ENCODE measurements at places on chromosomes 6 and 20. TPM values are rescaled to one million over a fixed set of nuclear protein-coding genes. Genes with fewer than 3 reads are reported as not detected.

Gene DEFB124
- total RNA-seq: not detected

Gene ANKRD66
- total RNA-seq: not detected

Gene BHLHE23
- total RNA-seq: not detected

Gene NOTCH4
- total RNA-seq: 0.79 TPM

Gene WFDC5
- 1.4 TPM for total RNA-seq

Gene TAB2
- total RNA-seq: 118 TPM

Gene TBX18
- total RNA-seq: not detected

Gene PCMT1
- total RNA-seq: 83.5 TPM

Gene ENPP1
- total RNA-seq: 0.53 TPM

Gene SLC16A10
- total RNA-seq: 4.9 TPM

Gene NR2E1
- not detected for total RNA-seq

Gene ZSCAN16
- total RNA-seq: 7.9 TPM

Gene PRDM1
- total RNA-seq: 25.2 TPM

Gene FAM83C
- not detected for total RNA-seq

Gene CFAP61
- total RNA-seq: not detected

Gene NTSR1
- not detected for total RNA-seq

Gene CLVS2
- not detected for total RNA-seq

Gene ETV7
- 7.4 TPM for total RNA-seq

Gene PTK7
- 2.8 TPM for total RNA-seq

Gene PTCHD4
- total RNA-seq: not detected

Gene SLC35D3
- total RNA-seq: not detected

Gene CNR1
- 0.19 TPM for total RNA-seq

Gene IFT52
- total RNA-seq: 22.2 TPM

Gene C20orf141
- not detected for total RNA-seq

Gene EEF1A2
- 0.94 TPM for total RNA-seq

Gene LEMD2
- 93.8 TPM for total RNA-seq

Gene OR2B6
- total RNA-seq: 0.35 TPM

Gene PNLDC1
- total RNA-seq: 0.37 TPM

Gene CALHM6
- 6.0 TPM for total RNA-seq

Gene TRAPPC3L
- total RNA-seq: not detected

Gene FAM217A
- not detected for total RNA-seq

Gene ZNF165
- 6.1 TPM for total RNA-seq

Gene TUBB2B
- total RNA-seq: 0.35 TPM

Gene C6orf163
- 2.0 TPM for total RNA-seq

Gene DPM1
- 56.6 TPM for total RNA-seq

Gene ID4
- total RNA-seq: not detected

Gene PDE10A
- total RNA-seq: not detected

Gene TBCC
- total RNA-seq: 24.3 TPM

Gene PTK6
- total RNA-seq: 1.2 TPM

Gene PACRG
- total RNA-seq: not detected

Gene PROCR
- 1.7 TPM for total RNA-seq

Gene ECT2L
- total RNA-seq: not detected

Gene SLC9A8
- 19.0 TPM for total RNA-seq

Gene ADA
- 26.7 TPM for total RNA-seq

Gene TCF21
- not detected for total RNA-seq

Gene ZSCAN23
- total RNA-seq: 4.3 TPM

Gene DZANK1
- 3.1 TPM for total RNA-seq

Gene ELOVL2
- 0.07 TPM for total RNA-seq

Gene COL11A2
- 2.5 TPM for total RNA-seq

Gene SCGN
- not detected for total RNA-seq

Gene ZC3H12D
- total RNA-seq: 106 TPM

Gene MLN
- total RNA-seq: not detected

Gene FAM110A
- 21.1 TPM for total RNA-seq

Gene TREML1
- total RNA-seq: not detected

Gene SRXN1
- total RNA-seq: 5.6 TPM

Gene PPP1R3G
- total RNA-seq: not detected

Gene COL9A1
- total RNA-seq: not detected

Gene DEK
- 204 TPM for total RNA-seq

Gene LGSN
- 0.32 TPM for total RNA-seq

Data from activated T-cell treated with anti-CD3 and anti-CD28 coated beads, Interleukin-2, amount 50 U/mL, for 72 hours (primary cell).